ENCODE measurements at places on chromosomes 16 and 17.

GRCh38 chr17:67514998-67515397 is 137.9 kb downstream of the PITPNC1 start:
- no peak for DNase-seq

DNA sequence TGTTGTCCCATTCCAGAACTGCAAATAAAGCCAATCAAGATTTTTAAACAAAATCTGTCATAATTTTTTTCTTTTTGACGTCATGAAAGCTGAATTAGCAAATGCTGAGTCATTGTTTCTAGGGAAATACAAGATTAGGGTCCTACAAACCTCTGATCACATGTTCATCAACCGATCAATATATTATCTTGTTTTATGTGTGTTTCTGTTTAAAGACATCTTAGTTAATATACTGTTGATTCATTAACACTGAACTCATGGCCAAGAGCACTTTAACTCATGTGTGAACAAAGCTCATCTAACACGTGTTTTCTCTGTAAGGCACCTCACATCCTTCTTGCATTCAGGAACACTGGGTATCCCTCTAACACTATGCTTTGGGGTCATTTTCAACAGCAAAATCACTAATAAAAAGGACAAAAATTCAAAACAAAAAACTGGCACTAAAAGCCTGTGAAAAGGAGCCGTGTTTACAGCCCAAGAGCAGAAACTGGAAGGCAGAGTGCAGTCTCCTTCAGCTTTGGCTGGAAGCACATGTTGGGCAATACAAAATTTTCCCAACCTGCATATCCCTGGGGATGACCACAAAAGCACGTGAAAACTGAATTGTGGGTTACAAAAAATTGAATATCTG is 102.5 kb downstream of the PARN start:
- no peak for DNase-seq

GRCh38 chr17:19332371-19333131 is 30.0 kb downstream of the B9D1 start:
- DNase-seq: no peak

DNA sequence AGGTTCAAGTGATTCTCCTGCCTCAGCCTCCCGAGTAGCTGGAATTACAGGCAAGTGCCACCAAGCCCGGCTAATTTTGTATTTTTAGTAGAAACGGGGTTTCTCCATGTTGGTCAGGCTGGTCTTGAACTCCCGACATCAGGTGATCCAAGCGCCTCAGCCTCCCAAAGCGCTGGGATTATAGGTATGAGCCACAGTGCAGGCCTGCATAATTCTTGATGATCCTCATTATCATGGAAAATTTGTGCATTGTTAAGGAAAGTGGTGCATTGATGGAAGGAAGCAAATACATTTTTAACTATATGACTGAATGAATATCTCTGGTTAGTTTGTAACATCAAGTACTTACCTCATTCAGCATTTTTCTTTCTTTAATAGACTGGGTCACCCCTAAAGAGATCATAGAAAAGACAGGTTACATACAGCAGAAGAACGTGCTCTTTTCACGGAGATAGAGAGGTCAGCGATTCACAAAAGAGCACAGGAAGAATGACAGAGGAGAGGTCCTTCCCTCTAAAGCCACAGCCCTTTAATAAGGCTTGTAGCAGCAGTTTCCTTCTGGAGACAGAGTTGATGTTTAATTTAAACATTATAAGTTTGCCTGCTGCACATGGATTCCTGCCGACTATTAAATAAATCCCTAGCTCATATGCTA is 38.1 kb downstream of the RND2 start:
- DNase-seq: no peak

DNA sequence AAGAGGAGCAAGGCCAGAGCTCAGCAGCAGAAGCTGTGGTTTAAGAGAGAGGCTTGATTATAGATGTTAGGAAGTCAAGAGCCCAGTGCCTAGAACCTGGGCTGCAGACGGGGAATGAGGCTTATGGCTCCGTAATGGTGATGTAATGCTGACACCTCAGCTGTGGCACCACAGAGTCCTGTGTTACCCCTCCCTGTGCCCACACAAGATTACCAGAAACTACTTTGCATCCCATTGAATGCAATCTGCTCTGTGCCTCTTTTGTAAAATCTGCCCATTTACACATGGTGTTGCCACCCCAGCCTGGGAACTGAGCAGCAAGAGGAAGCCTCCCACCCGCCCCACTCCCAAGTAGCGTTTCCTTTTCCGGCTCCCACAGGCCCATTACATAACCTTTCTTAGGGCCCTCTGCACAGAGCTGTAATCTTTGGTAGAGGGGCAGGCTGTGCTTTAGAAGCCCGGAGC is 57.0 kb downstream of the PITPNC1 start:
- DNase-seq: no peak

DNA sequence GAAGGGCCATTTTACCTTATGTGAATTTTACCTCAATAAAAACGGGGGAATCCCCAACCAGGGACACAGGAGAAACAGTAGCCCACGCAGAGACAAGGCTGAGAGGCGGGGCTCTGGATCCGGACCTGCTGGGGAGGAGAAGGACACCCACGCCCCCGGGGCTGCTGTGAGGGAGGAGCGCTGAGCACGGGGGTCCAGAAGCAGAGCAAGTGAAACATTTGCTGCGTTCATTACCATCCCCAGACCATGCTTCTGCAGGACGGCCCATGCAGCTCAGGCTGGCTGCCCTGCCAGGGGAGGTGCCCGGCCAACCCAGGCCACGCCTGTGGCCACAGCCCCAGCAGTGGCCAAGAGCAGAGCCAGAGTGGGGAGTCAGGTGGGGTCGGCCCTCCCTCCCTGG is 50.0 kb downstream of the KCNJ18 start:
- no peak for DNase-seq

DNA sequence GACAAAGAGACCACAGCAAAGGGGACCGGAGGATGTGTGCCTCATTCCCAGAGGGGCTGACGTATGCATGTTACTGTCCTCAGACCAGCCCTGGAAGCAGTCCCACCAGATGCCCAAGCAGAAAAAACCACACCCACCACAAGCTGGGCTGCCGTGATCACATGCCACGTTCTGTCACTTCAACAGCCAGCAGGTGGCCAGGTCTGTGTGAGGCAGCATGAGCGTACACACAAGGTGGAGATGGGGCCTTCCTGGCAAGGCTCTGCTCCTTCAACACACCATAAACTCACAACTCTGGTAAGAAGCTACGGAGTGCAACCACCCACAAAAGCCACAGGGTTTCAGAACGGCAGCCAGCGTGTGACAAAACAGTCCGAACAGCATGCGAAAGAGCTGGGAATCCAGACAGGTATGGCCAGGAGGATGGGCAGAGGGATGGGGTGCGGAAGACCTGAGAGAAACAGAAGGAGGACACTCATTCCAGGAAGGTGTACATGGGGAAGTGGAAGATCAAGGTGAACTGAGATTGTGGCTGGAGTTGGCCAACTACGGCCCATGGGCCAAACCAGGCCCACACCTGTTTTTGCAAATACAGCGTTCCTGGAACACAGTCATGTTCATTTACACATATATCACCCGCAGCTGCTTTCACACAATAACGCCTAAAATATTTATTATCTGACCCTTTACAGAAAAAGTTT is 27.9 kb downstream of the MBTPS1 start:
- DNase-seq: peak; percentile 20

DNA sequence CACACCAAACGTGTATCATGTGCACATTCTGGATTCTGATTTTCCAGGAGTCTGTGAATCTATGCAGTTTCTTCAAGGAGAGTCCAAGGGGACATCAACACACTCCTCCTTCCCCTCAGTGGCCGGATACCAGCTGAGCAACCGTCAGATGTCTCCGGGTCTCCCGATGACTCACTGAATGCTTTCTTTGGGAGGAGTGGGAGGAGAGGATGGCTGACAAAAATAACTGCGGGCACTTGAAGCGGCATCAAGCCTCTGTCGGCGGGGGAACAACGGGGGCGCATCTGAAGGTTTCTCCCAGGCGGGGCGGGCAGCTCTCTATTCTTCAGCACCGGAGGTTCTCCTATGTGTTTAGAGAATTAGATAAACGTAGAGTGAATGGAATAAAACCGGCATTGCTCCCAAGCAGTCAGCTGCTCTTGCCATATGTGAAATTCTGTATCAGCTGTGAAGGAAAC is 24.6 kb upstream of the LRRC75A start:
- DNase-seq: peak; percentile 63

DNA sequence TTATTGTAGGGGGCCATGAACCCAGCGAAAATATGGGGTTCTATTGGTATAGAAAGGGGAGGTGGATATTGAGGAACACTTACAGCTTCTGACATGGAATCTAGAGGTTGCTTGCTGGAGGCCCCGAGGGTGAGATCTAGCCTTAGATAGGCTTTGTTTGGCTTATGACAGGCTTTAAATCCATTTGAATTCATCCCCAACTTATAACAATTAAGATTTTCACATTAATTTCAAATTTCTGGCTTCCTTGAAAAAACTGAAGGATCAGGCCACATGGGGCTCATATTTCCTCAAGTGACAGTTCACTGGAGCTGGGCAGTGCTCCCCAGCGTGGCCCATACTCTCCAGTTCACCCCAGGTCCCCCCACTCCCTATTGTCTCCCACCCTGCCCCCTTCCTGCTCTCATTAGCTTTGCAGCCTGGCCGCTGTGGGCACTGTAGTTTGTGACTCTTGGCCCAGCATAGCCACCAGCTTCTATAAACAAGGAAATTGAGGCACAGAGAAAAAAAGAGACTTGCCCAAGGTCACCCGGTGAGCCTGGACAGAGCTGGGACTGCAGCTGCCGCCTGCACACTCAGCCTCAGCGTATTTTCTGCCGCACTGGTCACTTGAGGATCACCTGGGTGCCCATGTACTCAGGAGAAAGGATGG is 19.8 kb upstream of the ADGRG1 start:
- DNase-seq: no peak

GRCh38 chr17:60416368-60416925 is 5.8 kb upstream of the CHCT1 start:
- no peak for DNase-seq

- DNase-seq: no peak
These were observed 36.1 kb downstream of the PRKCB start for GRCh38 chr16:23871924-23872323.

GRCh38 chr16:74232806-74233465 is 63.7 kb upstream of the PSMD7 start:
- DNase-seq: no peak

GRCh38 chr16:86016201-86016965 is 117.4 kb downstream of the IRF8 start:
- peak; percentile 79 for DNase-seq

GRCh38 chr16:81774348-81774747 is 4.7 kb upstream of the PLCG2 start:
- DNase-seq: no peak

All from A549 (cell line).